ENCODE measurements at places on chromosomes 16 and 17.

GRCh38 chr16:22402191-22402590, 27.8 kb upstream of the CDR2 start:
- DNase-seq, result no peak

DNA sequence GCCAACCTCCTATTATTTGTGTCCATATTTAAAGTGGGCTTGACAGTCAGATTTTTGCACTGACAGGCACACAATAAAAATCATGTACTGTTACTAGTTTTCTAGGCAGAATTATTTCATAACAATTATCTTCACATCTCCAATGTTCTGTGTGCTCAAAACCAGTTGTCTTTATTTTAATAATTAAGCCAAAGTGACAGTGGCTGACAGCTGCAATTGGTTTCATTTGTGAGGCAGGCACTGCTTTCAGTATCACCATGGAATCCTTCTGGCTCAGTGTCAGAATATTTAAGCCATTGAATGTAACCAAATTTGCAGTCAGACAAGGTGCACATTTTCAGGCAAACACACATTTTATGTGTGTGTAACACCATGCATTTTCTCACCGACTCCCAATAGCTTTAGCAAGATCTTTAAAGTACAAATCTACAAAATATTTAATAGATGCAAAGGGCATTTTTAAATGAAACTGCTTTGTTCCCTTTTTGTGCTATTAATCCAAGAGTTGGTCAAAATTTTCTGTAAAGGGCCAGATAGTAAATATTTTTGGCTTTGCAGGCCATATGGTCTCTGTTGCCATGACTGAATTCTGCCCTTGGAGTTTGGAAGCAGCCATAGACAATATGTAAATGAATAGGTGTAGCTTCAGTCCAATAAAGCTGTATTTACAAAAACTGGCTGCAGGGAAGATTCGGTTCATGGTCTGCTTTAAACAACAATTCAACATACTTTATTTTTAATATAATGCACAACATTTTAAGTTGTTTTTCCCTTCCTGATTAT, 486.0 kb downstream of the KCNJ2 start:
- no peak for DNase-seq

- DNase-seq, result no peak
Measured at GRCh38 chr17:3574231-3574630, 16.6 kb upstream of the TRPV3 start.

GRCh38 chr16:56691885-56692284, 9.6 kb downstream of the MT1X start:
- no peak for DNase-seq

- no peak for DNase-seq
Measured at GRCh38 chr16:4033951-4034350, 82.3 kb downstream of the ADCY9 start.

- no peak for DNase-seq
Measured at GRCh38 chr16:66551788-66552285, 539 bp upstream of the CKLF start.

- DNase-seq, result no peak
Measured at GRCh38 chr16:58428621-58429542, 36.6 kb downstream of the GINS3 start.

- DNase-seq, result no peak
Measured at GRCh38 chr16:10362077-10362863, 23.6 kb upstream of the ATF7IP2 start.

- DNase-seq, result no peak
Measured at GRCh38 chr17:6506679-6507231, 49.6 kb downstream of the PITPNM3 start.

DNA sequence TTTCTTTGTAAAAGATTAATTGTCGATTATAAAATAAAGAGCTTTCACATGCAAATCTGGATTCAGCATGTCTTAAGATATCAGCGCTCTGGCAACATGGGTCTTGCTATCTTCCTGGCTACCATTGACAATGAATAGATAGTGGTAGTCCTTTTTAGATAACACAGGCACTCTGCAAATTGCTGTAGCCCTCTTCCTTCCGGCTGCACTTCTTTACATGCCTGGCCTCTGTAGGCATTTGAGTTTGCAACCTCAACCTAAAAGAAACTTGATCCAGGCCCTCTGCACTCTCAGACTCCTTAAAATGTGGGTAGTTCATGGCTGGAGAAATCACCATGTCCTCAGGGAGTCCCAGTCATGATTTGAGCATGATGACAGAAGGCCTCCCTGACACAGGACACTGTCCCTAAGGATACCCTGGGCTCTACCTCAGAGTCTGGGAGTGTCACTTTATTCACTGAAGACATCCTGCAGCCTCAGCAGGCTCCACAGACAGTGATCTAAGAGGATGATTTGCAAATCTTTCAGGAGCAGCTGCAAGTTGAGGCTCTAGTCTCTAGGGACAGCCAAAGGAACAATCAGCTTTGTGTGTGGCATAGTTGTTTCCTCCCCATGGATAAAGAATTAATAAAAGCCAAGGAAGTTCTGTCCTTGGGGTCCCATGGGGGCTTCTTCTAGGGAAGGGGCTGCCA, 529.4 kb downstream of the RBFOX1 start:
- no peak for DNase-seq

DNA sequence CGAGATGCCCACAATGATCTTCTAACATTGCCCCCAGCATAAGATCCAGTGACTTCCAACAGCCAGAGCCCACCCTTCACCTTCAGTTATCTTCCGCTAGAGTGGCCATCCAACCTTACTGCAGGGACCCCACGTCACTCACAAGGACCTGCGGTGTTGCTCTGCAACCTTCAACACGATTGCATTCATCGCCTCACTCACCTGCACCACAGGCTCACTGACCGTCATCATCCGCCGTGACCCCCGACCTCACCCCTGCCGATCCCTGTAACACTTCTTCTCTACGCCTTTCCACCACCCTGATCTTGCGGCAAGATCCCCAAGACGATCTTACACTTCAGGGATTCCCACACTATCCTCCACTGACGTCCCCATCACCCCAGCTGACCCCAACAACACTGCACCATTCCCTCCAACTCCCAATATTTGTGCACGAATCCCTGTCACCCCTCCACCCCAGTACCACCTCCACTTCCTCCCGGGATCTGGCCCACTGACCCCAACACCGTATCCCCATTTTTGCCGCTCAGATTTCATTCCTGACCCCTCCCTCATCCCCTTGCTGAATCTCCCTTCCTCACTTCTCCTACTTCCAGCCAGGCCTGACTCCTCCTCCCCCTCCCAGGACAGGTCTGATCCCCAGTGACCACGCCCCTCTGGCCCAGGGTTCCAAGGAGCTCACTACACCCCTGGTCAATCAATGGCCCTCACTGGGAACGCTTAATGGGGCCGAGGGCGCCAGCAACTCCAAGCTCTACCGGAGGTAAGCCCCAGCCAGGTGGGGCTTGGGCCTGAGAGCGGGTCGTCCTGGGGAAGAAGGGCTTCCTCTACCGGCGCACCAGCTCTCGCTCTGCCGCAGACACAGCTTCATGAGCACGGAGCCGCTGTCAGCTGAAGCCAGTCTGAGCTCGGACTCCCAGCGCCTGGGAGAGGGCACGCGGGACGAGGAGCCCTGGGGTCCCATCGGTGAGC, 7.6 kb downstream of the RUNDC3A start:
- no peak for DNase-seq

GRCh38 chr16:67461600-67462278, 19.2 kb downstream of the ATP6V0D1 start:
- DNase-seq, result no peak

DNA sequence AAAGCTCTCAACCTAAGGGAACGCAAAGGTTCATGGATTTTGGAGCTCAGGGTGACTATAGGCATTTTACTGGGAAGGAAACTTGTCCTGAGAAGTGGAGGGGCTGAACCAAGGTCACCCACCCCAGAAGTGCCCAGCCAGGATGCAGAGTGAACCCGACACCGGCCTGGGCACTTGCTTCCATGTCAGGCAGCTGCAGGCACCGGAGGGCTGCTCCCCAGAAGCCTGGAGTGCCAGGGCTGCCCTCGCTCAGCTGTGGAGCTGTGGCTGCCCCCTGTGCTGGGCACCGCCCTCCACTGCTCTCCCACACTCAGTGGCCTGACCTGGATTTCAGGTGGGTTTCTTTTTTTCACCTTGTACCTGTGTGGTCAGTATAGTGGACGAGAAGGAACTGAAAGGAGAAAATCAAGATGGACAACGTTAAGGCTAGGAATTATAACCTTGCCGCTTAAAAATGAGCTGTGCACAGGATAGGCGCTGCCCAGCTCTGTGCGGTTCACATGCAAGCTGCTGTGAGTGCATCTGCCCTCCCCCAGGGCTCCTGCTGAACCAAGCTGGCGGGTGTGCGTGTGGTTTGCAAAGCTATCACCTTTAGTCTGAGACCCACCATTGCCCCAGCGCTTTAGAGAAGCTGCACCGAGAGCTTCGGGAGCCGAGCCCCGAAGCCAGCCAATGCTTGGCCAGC, 2.2 kb downstream of the MAPK8IP3 start:
- no peak for DNase-seq

DNA sequence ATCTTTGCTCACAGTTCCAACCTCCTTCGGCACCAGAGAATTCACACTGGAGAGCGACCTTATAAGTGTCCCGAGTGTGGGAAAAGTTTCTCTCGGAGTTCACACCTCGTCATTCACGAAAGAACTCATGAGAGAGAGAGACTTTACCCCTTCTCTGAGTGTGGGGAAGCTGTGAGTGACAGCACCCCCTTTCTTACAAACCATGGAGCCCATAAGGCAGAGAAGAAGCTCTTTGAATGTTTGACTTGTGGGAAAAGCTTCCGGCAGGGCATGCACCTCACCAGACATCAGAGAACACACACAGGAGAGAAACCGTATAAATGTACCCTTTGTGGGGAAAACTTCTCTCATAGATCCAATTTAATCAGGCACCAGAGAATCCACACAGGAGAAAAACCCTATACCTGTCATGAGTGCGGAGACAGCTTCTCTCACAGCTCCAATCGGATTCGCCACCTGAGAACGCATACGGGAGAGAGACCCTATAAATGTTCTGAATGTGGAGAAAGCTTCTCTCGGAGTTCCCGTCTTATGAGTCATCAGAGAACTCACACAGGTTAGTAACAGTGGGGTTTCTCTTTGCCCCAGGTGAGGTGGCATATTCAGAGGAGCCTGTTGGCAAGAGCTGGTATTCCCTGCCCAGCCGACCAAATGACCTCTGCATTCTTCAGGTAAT, 6.8 kb downstream of the ZNF263 start:
- DNase-seq, result no peak

DNA sequence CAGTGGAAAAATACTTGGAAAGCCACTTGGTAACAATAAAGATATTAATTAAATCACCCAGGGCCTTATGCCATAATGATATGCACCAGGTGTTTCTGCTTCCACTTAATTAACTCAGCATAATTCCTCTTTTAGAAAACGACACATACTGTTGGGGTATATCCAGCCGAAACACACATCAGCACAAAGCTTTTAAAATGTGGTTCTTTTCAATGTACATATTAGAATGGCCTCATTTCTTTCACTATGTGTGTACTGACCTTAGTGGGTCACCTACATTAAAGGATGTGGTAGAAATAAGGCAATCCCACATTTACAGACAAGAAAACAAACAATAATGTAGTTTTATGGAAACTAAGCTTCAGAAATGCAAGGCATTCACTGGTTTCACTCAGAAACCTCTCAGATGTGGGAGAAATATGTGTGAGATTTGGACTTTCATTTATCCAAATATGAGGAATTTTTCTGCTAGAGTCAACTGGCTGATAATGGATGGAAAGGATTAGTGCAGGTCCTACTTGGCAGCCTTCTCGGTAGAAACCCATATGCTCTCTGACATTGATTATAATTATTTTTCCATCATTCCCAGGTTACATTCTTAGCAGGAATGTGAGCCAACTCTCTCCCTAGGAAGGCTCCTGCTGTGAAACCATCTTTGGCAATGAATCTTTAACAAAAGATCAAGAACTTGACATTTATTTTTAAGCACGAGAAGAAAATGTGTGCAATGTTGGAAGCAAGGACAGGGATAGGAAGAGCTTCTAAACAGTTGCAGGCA, 66.7 kb upstream of the DHX40 start:
- no peak for DNase-seq

DNA sequence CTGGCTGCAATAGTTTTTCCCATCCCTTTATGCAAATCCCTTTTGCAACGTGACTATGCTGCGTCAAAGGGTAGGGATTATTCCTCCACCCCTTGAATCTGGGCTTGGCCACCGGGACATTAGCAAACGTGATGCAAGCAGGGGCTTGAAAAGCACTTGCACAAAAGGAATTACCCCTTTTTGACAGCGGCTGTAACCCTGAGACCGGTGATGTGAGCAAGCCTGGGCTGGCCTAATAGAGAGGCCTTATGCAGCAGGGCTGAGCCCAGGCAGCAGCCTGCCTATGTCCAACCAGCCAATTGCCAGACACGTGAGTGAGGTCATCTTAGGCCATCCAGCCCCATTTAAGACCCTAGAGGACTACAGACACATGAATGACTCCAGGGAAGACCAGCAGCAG, 30.4 kb upstream of the PAFAH1B1 start:
- DNase-seq, result no peak

DNA sequence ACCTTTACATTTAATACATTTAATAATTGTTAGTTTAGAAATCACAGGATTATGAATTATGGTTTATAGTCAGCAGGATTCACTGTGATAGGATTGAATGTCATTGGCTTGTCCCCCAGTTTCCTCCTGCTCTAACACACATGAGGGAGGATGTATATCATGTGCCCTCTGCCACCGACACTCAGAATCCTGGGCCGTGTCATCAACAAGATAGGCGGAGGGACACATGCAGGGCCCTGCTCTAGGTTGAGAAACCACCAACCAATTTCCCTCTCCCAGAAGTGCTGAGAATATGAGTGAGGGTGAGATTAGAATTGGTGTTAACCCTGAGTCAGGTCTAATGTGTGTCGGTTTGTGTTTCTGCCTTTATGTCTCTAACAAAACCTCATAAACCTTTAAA, 85.1 kb downstream of the CES1 start:
- no peak for DNase-seq

DNA sequence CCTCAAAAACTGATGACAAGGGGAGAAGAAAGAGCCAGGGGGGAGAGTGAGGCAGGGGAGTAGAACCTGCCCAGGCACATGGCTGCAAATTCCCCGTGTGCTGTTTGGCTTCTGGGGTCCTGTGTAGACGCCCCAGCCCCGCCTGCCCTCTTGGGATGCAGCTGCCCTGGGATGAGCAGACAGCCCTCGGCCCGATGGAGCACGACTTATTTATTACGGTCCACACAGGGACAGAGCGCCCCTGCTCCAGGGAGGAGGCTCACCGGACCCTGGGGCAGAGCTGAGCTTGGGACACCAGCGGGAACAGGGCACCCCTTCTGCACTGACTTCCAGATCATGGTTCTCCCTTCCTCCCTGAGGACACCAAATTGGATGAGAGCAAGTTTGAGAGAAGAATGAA, 9.1 kb downstream of the LDHD start:
- no peak for DNase-seq

GRCh38 chr17:62919388-62919787, 46.6 kb upstream of the TANC2 start:
- DNase-seq, result no peak

- DNase-seq, result no peak
Measured at GRCh38 chr16:79811541-79811940, 211.0 kb upstream of the MAF start.

GRCh38 chr17:77654296-77654695, 304.2 kb upstream of the TNRC6C start:
- no peak for DNase-seq

- DNase-seq, result no peak
Measured at GRCh38 chr17:17151055-17151454, 55.1 kb downstream of the PLD6 start.
